ENCODE measurements at places on chromosomes 7 and 10.
A peak's percentile ranks its signal among the peaks of the same experiment; 100 is the strongest.

- no peak for DNase-seq
These were observed 107.1 kb upstream of the FAM20C start for GRCh38 chr7:85074-85882.

GRCh38 chr7:9017286-9017685 lies 583.9 kb downstream of the NXPH1 start:
- DNase-seq = no peak

DNA sequence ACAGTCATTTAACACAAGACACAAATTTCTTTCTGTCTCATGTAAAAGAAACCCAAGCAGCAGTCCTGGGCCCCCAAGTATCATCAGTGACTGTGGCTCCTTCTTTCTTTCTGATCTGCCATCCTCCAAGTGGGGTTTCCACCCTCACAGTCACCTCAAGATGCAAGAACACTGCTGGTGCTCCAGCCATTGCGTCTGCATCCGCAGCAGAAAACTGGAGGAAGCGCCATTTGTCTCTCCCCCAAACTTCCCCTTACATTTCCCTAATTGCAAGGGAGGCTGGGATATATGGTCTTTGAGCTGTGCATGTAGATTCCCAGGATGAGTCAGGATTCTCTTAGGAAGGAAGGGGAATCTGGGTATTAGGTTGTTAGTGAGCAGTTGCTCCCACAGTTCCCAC lies 60.9 kb upstream of the GNA12 start:
- no peak for DNase-seq

GRCh38 chr10:70306181-70306705 lies 22.4 kb upstream of the NPFFR1 start:
- no peak for DNase-seq

DNA sequence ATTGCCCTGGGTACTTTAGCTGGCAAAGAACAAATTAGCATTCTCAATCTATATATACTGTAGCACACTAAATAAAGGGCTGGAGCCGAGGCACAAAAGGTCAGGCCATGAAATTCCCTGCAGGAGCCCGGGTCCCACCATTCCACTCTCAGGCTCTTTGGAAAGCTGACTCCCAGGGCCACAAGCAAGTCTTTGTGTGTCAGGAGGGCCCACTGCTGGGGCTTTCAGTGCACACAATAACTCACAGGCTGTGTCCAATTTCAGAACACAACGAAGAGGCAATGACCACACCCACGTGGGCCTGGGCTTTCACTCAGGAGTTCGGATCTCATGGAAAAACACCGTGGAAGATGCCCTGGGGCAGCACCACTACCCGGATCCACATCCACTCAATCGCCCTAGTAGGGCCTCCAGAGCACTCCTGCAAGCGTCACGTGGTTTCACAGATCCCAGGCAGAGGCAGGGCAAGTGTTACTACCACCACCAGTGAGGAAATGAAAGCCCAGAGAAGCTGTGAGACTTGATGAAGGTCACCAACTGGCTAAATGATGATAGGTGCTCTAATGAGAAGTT lies 60.3 kb downstream of the COBL start:
- no peak for DNase-seq

DNA sequence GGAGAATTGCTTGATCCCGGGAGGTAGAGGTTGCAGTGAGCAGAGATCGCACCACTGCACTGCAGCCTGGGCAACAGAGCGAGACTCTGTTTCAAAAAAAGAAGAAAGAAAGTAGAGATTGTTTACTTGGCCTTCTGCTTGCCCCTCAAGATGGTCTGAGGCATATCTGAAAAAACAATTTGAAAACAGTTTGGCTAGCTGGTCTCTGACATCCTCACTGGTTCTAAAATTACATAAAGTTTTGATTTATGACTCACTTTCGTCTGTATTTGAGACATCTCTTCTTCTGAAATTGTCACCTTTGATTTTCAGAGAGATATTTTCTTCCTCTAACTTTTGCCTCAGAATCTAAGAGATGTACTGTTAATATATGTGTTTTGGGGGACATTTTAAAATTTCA lies 49.6 kb upstream of the HELLS start:
- DNase-seq = no peak

GRCh38 chr10:72981028-72981881 lies 26.6 kb upstream of the PLA2G12B start:
- DNase-seq = no peak

DNA sequence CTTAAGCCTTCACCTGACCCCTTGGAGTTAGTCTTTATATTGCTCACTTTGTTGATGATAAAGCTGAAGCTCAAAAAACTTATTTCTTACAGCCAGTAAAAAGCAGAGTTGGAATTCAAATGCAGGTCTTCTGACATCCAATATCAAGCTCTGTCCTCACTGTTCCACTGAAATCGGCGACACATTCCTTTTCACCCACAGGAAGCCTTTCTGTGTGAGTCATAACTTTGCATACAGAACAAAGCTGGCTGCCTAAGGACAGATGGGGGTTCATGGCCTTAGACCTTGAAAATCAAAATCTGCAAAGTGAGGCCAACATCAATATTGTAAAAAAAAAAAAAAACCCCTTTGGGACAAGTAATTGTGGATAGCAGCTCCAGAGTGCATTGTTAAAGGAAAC lies 21.8 kb upstream of the AKR1B1 start:
- DNase-seq = no peak

DNA sequence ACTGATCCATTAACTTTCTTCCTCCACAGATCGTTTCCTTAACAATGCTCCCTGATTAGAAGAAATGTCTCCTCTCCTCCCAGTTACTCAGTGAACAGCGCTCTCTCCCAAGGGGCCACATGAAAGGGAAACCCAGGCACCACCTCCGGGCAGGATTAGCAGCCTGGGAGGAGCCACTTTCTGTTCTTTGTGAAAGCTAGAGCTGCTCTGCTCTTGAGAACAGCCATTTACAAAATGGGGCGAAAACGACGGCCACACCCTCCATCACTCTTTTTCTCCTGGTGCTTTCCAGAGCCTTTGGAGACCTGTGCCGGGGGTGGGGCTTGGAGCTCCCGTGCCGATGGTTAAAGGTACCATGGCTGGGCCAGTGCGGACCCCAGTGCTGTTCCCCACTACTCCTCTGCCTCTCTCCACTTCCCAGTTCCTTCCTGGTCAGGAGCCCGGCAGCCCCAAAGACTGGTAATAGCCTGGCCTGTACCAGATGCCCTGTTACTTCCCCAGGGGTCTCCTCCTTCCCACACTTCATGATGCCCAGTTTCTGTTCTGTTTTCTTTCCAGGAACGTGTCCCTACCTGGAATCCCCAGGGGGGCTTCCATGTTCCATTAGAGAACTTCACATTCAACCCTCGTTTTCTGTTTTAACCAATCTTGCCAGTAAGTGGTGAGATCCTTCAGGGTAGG lies 402.9 kb upstream of the GALNT17 start:
- no peak for DNase-seq

DNA sequence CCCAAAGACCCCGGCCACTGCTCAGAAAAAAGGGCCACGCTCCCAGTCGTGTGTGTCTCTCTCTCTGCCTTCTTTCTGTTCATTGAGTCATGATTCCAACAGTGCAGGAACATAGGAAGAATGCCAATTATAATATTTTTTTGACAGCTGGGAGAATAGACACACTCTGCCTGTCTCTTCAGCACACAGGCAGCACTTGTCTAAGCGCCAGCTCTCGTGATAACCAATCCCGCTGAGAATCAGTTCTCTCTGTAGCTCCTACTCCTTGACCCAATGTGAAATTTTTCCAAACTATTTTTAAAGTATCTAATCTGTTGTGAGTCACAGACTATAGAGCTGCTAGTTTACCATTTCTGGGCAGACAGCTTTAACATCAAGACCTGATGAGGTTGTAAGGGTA lies 145.7 kb upstream of the RHEB start:
- DNase-seq = no peak

GRCh38 chr10:44558521-44558920 lies 173.6 kb upstream of the CXCL12 start:
- DNase-seq = no peak

DNA sequence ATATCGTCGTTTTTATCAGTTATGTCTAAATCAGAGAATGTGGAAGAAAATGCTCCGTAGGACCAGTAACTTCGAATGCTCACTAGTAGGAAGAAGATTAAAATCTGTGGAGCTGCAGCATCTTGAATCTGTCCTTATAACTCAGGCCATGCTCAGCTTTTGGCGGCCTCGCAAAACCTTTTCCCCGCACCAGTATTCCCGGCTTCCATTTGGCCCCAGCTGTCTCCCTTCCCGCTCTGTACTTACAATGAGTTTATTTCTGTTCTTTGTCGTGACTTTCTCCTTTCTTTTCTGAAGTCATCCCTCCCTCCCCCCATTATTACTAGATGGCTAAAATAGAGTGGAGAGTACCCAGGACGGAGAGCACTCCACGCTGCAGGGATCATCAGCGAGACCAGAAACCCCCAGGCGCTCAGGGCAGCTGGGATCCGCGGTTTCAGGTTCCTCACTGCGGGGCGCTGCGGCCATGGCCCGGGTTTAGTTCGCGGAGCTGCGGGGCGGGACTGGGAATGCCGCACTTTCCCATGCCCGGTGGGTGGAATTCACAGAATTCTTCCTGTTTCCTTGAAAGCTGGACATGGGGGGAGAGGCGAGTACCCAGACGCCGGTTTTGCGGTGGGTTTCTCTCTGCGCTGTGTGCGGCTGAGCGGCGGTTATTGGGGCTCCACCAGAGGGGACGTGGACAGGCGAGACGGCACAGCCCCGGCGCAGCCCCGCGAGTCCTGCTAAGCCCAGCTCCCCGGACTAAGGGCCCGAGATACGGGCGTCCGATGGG lies 183.5 kb downstream of the POM121L12 start:
- no peak for DNase-seq

DNA sequence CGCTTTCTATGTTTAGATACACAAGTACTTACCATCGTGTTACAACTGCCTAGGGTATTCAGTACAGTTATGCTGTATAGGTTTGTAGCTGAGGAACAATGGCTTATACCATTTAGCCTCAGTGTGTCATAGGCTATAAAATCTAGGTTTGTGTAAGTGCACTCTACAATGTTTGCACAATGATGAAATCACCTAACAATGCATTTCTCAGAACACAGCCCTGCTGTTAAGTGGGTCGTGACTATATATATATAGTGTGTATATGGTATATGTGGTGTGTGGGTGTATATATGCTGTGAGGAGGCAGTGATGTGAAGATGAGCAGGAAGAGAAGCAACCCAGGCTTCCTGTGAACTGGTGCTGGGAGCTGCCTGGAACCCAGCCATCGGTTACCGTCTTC lies 65.6 kb upstream of the MKI67 start:
- peak; percentile 10 for DNase-seq

DNA sequence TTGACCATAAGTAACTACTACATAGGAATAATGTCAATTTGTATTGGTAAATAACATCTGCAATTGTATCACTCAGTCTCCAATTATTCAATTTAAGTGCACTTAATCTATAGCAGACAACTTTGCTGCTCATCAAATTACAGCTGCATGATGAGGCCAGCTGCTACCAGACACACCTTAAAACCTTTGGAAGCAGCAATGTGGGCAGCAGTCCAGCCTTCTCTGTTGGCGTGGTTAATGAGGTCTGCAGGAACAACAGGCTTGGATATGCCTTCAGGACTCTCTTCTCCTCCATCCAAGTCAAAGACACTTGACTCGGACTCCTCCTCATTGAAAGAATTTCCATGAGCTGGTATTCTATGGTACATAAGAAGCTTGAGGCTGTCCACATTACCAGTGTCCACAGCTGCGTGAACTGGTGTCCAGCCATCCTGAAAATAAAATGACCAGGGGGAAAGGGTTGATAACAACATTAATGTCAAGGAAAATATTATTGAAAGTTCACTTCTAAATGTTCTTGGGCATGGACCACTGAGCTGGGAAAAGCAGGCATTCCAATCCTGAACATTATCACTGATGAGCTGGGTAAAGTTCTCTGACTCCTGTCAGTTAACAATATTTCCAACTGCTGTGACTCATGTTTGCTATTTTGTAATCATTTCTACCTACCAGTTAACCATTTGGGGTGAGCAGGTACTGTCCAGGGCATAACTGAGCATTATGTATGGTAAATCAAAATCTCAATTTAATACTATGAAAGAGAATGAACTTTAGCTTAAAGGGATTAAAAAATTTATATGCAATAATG lies 95.7 kb downstream of the CTTNBP2 start:
- DNase-seq = no peak

DNA sequence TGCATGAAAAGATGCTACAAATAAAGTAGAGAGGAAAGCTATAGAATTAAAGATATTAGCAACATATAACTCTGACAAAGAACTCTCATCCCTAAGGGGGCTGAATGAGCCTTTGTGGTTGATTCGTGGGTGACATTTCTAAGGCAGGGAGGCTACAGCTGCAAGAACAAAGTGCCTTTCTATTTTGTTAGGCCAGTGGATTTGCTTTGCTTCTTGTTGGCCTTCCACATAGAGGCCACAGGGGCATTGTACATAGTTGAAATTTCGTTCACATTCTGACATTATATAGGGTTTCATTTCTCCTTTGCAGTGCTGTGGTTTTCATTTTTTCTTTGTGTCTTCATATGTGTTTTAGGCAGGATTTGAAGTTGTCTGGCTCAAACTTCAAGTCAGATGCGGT lies 819.2 kb upstream of the C7orf33 start:
- DNase-seq = no peak

DNA sequence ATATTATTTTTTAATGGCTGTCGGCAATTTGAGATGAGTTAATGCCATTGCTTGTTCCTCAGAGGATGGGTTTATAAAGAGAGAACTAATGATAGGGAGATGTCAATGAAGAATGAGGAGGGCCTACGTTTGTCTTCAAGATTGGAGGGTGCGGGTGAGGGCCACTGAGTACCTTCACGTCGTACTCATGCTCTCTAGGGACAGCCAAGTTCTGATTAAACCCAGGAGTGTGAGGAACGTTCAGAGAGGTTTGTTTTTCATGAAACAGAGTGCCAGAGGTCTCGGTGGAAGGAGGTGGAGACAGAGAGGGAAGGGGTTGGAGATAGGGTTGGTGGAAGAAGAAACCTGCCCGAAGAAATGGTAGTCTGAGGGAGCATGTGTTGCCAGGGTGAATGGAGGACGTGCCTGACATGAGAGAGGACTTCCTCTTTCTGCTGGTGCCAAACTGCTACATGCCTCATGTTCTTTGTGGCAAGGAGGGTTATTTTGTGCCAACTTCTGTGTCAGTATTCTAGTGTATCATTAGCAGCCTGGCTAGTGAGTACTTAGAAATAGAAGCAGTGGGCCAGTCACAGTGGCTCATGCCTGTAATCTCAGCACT lies 8.9 kb downstream of the DHTKD1 start:
- DNase-seq = no peak

Measured in SHP77 (cell line).